ENCODE measurements at places on chromosomes 13 and 19. TPM values are rescaled to one million over a fixed set of nuclear protein-coding genes. Genes with fewer than 3 reads are reported as not detected.

DNA sequence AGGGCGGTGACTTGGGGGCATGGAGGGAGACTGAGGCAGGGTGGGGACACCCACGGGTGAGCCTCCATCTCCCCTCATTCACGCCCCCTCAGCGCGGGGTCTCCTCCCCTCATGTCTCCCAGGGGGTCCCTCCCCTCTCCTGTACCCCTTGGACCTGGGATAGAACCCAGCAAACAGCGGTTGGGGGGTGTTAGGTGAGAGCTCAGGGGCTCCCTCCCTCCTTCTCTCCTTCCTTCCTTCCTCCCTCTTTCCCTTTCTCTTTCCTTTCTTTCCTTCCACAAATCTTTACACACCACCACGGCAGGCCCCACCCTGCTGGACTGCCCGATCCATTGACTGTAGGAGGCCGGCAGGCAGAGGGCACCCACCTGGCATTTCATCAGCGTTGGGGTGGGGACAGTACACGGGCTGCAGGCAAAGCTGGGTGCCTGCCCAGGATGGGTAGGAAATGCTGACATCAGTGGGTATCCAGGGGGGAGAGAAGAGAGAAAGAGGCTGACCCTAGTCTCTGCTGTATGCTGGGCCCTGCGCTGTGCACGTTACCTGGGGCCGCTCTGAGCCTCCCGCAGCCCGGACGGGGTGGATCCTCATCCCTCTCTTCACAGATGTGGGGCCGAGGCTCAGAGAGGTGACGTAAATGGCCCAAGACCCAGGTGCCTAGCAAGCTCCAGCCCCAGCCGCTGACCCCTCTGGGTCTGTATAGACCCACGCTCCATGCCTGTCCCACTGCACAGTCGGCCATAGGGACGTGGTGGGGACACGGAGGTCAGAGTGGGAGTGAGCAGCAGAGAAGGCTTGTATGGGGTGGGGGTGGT is 3.5 kb downstream of the SSC5D start:
- no peak for DNase-seq

DNA sequence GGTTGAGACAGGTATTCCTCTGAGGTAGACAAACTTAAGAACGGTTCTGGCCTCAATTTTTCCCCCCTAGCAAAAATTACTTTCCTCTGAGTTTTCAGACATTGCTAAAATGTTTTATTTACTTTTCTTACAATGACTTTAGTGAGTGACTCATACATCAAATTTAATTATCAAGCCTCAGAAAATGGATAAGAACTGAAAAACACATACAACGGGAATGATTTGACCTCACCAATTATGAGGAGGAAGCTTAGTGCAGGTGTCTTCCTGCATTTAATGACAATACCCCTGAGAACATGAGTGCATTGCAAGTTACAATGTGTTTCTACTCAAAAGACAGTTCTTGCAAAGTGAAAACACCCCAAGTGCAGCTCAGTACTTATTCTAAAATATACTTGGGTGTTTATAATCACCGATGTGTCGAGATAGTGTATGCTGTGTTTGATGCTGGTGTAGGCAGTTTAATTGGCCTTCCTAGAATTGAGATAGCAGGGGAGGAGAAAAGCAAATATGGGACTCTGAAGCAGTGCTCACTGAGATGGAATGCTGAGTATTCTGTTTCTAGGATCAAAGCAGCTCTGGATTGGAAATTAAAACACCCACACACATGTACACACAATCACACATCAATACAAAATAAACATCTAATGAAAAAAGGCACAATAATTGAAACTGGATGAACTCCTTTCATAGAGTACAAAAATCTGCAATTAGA is 189.5 kb upstream of the SLC10A2 start:
- DNase-seq, result peak; percentile 1

DNA sequence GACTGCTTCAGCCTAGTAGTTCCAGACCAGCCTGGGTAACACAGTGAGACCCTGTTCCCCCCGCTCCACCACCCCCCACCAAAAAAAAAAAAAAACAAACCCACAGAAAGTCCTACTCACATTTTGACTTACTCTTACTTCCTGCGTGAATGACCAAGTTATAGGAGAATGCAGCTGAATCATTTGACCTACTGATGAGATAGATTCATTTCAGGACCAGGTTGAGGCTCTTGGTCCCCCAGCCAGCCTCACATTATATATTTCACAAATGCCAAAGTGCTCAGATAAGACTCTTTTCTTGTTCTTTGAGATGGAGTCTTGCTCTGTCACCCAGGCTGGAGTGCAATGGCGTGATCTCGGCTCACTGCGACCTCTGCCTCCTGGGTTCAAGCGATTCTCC is 70.2 kb downstream of the KLF5 start:
- no peak for DNase-seq

DNA sequence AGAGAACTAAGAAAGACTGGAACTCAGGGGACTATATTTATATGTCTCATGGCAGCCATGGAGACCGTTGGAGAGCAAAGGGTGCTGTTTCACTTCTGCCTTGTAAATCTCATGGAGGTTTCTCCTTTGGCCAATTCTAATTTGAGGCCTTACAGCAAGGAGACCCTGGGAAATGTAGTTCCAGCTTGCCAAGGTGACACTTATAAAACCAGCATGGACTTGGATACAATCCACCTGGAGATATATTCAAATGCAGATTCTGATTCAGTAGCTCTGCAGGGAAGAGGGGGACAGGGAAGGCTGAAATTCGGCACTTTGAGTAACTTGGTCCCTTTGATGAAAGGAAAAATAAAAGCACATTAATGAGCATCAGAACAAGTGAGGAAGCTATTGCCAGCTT is 90.0 kb downstream of the OXGR1 start:
- DNase-seq, result no peak

GRCh38 chr13:51237386-51237785 is 15.2 kb downstream of the FAM124A start:
- no peak for DNase-seq

DNA sequence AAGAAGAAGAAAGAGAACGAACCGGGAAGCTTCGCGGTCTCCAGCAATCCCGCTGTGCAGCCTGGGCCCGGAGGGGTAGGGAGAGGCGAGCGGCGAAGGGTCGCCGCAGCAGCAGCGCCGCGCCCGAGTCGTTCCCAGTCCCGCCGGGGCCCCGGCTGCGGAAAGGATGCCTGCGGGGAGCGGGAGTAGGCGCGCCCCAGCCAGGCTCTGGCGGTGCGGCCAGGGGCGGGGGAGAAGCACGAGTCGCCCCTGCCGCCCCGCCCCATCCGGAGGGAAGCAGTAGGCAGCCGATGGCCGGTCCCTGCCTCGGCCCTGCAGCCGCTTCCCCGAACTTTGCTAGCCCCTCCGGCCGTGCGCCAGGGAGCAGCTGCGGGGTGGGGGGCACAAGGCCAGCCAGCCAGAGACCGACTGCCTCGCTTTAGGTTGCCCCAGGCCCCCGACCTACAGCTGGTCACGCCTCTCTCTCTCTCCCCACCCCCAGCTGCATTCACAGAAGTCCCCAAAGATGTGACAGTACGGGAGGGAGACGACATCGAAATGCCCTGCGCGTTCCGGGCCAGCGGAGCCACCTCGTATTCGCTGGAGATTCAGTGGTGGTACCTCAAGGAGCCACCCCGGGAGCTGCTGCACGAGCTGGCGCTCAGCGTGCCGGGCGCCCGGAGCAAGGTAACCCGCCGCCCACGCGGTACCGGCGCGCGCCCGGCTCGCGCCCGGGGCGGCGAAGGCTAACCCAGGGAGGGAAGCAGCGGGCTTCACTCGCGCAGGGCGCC is 1.1 kb downstream of the VSTM2B start:
- DNase-seq, result no peak

DNA sequence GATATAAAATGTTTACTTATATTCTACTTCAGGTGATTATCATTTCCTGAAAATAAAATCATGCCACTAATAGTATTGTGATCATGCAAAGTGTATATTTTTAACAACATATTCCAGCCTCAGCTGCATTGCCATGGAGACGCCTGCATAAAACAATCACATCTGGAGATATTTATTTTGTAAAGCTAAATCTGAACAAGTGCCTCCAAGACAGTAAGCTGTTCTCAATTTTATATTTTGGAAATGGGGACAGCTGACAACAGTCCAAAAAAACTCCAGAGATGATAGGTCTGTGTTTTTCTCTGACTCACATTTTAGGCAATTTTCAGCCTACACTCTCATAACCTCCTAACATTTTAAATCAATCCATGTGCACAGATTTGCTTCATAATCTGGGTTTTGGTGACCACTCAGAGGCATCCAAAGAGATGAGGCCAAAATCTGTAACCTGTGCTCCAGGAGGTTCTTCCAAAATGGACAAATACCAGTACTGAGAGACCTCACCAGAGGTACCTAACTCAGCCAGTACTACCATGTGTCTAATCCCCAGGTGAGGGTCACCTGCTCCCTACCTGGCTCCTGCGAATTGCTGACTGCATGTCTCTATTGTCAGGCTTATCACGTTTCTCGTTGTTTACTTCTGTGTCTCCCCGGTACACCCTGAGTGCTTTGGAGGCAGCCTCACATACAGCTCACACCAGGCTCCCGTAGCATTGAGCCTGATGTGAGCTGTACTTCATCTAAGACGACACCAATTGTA is 62.7 kb downstream of the COL4A1 start:
- DNase-seq, result peak; percentile 68

DNA sequence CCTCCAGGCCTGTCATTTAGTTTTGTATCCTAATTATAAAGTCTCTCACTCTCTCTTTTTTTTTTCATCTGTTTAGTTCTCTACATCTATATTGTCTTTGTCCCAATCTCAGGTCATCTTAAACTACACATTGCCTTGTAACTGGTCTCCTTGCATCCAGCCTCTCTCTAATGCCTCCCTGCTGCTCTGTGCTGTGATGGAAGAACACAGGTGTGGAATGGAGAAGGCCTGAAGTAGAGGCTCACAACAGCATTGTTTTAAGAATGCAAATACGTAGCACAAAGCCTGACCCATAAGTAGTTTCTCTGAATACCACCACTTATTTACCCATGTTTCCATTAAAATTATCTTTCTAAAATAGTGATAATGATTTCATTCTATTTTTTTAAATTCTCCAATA is 108.8 kb upstream of the FRY start:
- DNase-seq, result no peak

DNA sequence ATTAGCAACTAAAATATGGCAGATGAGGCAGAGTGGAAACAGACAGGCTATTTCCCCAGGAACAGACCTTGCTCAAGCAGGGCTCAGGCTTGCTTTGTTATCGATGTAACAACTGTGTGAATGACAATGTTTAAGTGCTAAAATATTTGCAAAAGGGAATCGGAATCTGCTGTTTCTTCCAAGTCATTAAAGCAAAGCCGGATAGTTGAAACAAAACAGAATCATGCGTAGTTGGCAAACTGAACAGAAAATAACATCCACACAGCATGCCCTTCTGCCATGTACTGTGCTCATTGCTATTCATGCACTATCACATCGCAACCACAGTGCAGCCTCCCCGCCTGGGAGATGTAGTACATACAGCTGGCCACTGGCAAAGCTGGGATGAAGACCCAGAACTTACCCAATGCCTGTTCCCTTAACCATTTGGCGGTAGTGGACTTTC is 799.1 kb downstream of the DIAPH3 start:
- DNase-seq, result no peak

- DNase-seq, result no peak
Measured at GRCh38 chr13:32384702-32385101, 43.2 kb downstream of the N4BP2L1 start.

DNA sequence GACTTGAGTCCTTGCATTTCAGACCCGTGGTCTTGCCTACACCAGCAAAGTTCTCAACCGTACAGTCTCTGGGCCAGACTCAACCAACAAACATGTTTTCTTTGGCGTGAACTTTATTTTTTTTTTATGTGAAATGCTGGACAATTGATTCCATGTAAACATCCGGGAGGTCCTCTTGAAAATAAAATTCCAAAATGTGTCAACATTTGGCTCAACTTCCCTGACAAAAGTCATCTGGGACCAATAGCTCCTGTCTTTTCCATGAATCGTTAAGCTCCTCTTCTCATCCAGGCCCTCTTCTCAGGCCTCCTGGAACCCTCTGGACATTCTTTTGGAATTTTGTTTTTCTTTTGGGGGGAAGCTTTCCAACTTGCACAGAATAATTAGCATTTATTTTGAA is 2.7 kb downstream of the ALDH16A1 start:
- DNase-seq, result peak; percentile 80

DNA sequence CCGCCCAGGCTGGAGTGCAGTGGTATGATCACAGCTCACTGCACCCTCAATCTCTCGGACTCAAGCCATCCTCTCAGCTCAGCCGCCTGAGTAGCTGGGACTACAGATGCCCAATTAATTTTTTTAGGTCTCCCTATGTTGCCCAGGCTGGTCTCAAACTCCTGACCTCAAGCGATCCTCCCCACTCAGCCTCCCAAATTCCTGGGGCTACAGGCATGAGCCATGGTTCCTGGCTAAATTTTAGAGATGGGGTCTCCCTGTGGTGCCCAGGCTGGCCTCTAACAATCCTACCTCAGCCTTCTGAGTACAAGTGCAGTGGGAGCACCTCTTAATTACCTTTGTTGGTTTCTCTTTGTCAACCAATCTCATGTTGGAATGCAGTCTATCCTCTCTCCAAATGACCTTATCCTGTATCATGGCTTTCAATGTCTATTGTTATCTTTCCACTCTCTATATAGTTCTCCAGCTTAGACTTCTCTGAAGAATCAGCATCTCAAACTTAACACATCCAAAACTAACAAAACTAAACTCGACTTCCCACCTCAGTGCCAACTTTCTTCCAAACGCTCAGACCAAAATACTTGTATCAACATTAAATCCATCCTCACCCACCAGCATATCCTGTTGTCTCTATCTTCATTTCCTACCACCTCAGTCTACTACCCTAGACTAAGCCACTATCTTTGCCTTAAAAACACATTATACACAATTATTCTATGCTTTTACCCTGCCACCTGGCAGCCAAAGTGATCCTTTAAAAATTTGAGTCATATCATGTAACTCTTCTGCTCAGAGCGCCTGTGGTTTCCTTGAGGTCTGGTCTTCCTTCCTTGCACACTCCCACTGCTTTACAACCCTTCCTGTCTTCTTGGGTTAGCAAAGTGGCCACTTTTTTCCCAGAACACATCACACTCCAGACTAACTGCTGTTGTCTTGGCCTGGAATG is 6.7 kb downstream of the TPT1 start:
- peak; percentile 56 for DNase-seq

DNA sequence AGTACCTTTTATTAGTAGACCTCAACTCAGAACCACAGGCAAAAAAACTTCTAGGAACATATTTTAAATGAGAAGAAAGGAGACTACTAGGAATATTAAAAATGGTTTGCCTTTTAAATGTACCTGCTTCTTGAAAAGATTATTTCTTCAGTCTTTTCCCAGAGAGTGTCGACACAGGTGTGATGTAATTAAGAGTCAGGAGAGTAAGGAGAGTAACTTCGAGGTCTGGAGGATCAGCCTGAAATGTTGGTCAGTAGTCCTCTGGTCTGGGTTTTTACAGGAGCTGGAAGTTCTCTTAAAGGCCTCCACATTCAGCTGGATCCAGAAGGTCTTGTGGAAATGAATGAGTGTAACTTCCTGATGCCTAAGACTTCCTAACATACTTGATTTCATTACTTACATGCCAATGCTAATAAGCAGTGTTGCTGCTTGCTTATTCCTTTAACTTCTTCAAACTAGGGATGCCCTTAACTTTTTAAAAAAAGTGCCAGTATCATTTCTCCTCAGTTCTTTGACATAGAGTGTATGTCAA is at the start of gene KCTD4:
Gene KCTD4, minus strand, starts transcription at position 345 of the 532 bp plus-strand sequence. CDS start 6,478 bp downstream, outside the sequence.
- peak; percentile 34 for DNase-seq

The ANGPTL8 gene
- total RNA-seq, result not detected
